ENCODE measurements at places on chromosomes 3 and 15. TPM values are rescaled to one million over a fixed set of nuclear protein-coding genes. Genes with fewer than 3 reads are reported as not detected.

USP3 gene
- 15.8 TPM for total RNA-seq

AGTR1 gene
- 1.00 TPM for total RNA-seq

TTLL13 gene
- 0.25 TPM for total RNA-seq

NR1I2 gene
- total RNA-seq = 0.21 TPM

DNA sequence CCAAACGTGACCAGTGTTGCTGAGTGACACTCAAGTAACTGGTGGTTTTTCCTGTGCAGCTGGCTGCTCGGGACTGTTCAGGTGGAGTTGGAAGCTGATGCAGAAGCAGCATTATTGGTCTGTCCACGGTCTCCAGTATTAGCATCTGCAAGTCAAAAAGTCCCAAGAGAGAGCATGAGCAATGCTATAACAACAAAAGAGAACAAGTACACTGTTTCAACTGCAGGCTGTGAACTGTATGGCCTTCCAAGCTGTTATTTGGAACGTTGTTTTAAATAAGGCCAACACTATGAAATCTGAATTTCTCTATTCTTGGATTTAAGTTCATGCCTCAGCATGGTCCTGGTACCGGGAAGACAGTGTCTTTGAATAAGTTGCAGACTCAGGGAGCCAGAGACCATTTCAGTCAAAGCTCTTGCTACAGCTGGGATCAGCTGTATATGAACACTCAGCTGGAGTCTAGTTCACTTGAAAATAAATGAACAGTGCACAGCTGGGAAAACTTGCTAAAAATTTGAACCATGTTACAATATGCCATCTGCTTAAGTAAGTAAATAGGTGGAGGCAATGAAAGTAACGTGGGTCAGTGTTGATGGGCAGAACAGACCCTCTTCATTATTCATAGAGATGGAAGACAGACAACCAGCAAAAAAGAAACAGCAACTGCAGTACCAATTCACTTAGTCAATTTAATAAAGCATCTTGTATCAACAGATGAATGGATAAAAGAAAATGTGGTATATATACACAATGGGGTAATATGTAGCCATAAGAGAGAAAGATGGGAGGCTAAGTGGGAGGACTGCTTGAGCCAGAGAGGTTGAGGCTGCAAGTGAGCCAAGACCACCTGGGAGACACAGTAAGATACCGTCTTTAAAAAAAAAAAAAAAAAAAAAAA, 45.1 kb downstream of the NR1I2 start:
- DNase-seq = no peak

- DNase-seq = no peak
These were observed 75.6 kb upstream of the CHRNB4 start for GRCh38 chr15:78716651-78717050.

- DNase-seq = no peak
These were observed 234.3 kb downstream of the SHOX2 start for GRCh38 chr3:157871838-157872460.

DNA sequence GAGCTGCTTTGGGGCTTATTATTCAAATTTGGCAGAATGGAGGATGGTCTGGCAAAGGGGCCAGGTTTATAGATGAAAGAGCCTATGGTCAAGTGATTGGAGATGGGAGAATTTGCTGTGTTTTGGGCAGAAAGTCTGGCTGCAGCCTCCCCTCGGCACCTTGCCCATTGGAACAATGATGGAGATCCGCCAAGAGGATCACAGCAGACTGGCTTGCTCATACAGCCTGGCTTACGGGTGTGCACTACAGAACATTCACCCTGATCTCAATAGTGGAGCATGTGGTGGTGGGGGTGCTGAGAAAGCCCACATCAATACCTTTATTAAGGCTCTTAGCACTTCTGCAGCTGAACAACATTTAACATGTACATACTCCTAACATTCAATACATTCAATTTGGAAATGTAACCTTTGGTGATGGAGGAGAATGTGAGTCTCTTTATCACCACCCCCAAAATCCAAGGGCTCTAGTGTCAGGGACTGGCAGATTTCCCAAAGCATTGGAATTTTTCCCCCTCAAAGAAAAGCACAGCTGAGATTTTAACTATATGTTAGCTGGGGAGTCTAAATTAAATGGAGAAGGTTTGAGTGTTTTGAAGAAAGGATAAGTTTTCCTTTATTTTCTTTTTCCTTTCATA, 118.4 kb upstream of the TMC3 start:
- peak; percentile 16 for DNase-seq

DNA sequence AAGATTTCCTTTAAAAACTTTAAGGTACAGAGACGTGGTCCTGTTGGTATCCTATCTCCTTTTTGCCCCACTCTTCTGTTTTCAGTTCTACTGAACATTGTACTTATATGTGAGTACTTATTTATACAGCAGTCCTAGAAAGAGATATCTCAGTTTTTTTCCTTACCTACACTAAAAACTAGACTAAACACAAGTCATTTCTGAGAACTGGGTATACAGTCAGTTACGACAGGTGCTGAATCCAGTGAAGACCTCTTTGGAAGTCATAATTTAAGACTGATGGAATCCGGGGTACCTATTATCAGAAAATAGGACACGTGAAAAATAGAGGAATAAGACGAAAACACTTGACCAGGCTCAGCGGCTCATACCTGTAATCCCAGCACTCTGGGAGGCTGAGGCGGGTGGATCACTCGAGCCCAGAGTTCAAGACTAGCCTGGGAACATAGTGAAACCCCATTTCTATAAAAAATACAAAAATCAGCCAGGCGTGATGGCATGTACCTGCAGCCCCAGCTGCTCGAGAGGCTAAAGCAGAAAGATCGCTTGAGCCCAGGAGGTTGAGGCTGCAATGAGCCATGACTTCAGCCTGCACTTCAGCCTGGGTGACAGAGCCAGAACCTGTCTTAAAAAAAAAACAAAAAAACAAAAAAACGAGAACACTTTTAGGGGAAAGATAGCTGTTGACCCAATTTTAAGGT, 76.3 kb downstream of the KLHL25 start:
- no peak for DNase-seq

DNA sequence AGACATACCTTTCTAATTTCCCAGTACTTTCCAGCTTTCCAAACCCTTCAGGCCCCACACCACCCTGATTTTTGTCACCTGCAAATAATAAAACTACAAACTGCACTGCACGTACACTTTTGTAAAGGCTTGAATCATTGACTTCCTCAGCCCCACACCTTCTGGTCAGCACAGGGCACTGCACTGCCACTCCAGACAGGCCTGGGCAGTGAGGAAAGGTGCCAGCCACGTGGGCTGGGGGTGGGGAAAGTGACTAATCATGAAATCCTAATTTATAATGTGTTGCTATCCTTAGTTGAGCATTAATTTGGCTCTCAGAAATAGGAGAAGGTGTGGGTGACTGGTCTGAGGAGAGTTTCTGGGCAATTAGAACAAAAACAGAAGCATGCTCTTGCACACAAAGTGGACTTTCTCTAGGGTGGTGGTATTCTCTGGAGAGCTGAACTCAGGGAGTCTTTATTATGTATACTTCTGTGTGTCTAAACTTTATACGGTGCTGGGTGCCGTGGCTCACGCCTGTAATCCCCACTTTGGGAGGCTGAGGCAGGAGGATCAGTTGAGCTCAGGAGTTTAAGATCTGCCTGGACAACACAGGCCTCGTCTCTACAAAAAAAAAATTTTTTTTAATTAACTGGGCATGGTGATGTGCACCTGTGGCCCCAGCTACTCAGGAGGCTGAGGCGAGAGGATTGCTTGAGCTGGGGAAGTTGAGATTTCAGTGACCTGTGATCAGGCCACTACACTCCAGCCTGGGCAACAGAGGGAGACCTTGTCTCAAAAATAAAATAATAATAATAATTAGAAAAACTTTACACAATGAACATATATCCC, 58.2 kb upstream of the FLNB start:
- DNase-seq = no peak

DNA sequence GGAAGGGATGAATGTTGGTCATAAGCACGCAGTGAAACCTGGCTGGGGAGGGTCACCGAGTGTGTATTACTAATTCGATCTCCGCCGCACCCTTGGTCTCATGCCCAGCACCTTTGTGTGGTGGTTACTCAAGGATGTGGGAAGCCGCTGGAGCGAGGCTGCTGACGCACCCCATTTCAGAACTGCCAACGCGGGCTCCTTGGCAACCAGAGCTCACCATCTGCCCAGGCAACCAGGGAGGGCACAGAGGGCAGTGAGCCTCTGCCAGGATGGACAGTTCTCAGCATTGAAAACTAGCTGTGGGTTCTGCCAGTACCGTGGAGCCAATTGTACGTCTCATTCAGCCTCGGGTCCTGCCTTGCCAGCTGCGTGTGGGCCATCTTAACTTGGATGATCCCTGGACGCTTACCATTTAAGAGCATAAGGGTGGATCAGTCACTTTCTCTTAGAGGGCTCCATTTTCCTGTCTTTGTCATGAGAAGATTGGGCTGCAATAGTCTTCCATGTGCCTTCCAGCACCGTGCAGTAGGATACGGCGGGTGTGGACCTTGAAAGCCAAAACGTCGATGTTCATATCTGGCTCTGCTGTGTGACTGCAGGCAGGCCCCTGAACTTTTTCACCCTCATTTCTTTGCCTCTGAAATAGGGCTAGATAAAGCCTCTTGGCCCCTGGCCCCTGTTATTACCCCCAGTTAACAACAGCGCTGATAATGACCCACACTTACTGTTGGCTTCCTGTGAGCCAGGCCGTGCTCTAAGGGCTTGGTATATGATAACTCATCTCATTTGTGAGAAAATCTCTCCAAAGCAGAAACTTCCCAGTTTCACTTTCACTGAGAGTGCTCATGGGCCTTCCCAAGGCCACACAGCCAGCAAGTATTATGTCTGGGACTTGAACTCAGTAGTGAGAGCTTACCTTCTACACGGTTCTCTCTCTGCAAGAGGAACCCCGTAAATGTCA, 238.8 kb downstream of the OPA1 start:
- peak; percentile 33 for DNase-seq

Data from heart right ventricle (tissue), 16 donors.